ENCODE measurements at places on chromosomes 2 and 18. TPM values are rescaled to one million over a fixed set of nuclear protein-coding genes. Genes with fewer than 3 reads are reported as not detected.

The ARHGEF33 gene
- polyA plus RNA-seq = 1.5 TPM

The ZAP70 gene
- 3.4 TPM for polyA plus RNA-seq

The SCN3A gene
- 0.53 TPM for polyA plus RNA-seq

The RGPD3 gene
- polyA plus RNA-seq = 0.08 TPM

The TMBIM1 gene
- 81.3 TPM for polyA plus RNA-seq

The PID1 gene
- 25.2 TPM for polyA plus RNA-seq

The RNU2-63P gene
- not detected for polyA plus RNA-seq

The NOSTRIN gene
- polyA plus RNA-seq = 9.2 TPM

The SP100 gene
- polyA plus RNA-seq = 20.5 TPM

The DHRS9 gene
- 0.34 TPM for polyA plus RNA-seq

Data from forelimb muscle (tissue), 1 donor.